ENCODE measurements at places on chromosomes 16 and 17.

GRCh38 chr17:30780343-30780742, 44.1 kb downstream of the CRLF3 start:
- no peak for DNase-seq

DNA sequence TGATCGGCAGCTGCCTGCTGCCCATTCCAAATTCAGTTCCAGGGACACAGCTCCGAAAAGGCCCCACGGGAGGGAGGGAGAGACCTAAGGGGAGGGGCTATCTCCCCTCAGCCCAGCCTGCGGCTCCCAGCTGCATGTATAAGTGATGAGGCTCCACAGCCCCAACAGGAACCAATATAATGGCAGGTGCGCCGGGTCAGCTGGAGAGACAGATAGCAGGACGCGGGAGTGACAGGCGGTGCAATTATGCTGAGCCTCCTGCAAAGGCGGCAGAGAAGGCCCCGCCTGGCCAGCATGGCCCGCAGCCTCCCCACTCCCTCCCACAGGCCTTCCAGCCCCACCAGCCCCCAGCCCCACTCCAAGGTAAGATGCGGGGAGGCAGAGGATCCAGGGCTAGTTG, 8.1 kb upstream of the C1QL1 start:
- DNase-seq: no peak

DNA sequence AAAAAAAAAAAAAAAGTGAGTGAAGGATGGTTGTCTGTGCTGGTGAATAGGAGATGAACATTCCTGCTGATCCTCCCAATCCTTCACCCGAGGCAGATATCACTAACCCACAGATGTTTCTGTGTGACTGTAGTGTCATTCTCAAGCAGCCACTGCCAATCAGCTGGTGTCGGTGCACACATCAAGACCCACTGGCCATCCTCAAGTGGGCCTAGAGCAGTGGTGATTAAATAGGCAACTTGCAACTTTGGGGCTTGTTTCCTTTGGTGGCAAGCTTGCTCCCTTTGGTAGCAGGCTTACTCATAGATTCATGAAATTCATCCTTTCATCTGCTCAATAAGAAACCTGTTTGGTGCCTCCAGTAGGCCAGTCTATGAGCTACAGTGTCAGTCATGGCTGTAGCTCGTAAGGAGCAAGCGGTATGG, 51.1 kb upstream of the LGALS9 start:
- no peak for DNase-seq

DNA sequence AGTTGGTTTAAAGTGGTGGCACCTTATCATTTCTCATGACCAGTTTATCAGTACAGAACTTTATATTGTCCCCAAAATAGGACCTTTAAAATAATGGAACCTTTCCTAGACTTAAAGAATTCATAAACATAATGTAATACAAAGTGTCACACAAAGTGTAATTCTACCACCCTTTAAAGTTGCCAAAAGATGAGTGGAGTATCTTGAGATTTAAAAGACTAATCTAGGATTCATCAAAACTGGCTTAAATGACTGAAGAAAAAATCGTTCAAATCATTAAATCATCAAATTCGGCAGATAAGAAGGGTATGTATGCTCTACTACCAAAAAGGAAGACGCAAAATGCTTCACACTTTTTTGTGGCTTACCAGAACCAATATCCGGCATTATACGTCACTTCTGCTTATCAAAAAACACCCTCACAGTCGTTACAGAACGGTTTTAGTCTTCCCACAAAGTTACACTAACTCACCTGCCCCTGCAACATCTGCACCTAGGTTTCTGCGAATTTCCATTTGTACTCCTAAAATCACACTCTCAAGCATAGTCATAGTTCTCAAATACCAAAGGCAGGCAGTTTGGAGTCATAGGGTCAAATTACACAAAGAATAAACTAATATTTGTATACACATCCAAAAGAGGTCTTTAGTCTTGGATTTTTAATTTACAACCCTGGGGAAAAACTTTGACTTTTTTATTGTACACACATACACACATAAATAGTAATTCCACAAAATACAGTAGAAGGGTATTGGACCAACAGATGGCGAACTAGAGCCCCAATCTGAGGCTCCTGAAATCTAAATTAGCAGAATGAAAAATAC, 1.4 kb upstream of the KANSL1 start:
- DNase-seq: no peak

- no peak for DNase-seq
Observed at GRCh38 chr17:64304551-64304950, 41.5 kb upstream of the TEX2 start.

DNA sequence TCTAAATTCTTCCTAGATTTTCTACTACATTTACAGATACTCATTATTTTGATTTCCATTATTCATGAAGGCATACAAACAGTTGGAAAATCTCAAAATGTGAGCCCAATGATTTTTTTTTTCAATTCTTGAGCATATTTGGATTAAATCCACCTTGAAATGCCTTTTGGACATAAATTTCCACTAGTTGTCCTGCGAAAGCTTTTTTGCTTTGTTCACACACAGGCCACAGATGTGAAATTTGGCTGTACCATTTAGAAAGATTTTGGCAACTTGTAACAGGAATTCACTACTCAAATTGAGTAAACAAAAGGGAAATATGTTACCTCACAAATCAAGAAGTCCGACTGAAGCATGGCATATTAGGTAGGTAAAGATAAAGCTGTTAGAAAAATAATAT, 1631.0 kb downstream of the CDH8 start:
- no peak for DNase-seq

DNA sequence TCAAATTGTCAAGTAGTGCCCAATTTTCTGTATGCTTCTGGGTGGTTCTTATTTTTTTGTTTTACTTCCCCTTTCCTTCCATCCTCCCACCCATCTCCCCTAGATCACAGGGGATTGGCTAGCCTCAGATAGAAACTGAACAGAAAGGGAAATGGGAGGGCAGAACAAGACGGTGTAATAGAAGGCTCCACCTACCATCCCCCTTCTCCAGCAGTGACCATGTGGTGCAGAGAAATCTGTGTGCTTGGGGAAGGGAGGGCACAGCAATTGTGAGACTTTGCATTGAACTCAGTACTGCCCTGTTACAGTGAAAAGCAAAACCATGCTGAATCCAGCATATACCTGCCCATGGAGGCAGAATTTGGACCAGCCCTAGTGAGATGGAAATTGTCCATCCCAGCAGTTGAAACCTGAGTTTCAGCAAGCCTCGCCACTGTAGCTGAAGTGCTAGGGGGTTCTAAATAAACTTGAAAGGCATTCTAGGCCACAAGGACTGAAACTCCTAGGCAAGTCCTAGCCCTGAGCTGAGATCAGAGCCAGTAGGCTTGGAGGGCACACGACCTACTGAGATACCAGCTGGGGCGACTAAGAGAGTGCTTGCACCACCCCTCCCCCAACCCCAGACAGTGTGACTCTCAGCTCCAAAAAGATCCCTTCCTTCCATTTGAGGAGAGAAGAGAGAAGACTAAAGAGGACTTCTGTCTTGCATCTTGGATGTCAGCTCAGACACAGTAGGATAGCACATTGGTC, 5.2 kb downstream of the SLFN11 start:
- peak; percentile 75 for DNase-seq

DNA sequence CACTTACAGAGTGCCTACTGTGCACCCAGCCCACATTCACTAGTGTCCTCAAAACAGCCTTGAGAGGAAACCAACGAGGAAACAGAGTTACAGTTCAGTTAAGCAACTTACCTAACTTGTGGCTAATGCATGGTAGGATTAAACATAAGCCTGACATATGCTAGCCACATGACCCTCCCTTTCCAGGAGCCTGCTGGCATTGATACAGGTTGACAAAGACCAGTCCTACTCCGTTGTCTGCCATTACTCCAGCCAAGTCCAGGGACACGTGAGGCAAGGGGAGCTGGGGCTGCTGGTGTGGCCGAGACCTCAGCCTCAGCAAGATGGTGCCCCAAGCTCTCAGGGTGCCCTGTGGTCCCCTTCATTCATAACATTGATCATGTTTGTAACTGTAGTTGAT, 37.9 kb downstream of the SNX20 start:
- no peak for DNase-seq

DNA sequence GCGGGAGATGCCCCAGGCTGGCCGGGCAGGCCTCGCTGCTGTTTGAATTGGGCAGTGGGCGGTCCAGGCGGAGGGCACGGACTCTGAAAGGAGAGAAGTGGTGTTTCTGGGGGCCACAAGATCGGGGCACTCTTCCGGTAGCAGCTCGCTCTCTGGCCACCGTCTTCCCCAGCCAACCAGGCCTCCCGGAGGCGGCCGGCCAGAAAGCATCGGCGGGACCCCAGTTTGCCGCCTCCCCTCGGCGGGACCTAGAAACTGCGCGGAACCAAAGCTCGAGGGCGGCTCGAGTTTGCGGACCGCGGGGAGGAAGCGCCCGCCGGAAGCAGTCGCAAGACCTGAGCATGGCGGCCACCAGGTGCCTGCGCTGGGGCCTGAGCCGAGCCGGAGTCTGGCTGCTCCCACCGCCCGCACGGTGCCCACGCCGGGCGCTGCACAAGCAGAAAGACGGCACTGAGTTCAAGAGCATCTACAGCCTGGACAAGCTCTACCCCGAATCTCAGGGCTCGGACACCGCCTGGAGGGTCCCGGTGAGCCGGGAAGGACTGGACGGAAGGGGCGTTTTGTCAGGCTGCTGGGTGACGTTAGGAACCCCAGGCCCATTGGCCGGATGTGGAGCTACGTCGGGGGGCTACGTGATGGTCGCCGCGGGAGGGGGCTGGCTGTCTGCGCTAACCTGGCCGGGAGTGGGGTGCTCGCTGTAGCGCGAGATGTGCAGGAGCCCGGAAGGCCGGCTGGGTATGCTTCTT, at the start of gene MRPL58:
TSS of gene MRPL58 (plus strand) at position 325 of the 746 bp plus-strand sequence. CDS start at position 342, 17 bp downstream.
- DNase-seq: peak; percentile 84

GRCh38 chr16:85083051-85083639, 29.1 kb downstream of the CIBAR2 start:
- no peak for DNase-seq

- no peak for DNase-seq
Observed at GRCh38 chr16:81651758-81652718, 127.1 kb upstream of the PLCG2 start.

- DNase-seq: no peak
Observed at GRCh38 chr17:46167826-46168569, 25.2 kb downstream of the KANSL1 start.

- no peak for DNase-seq
Observed at GRCh38 chr16:72635104-72635503, 412.8 kb downstream of the ZFHX3 start.

DNA sequence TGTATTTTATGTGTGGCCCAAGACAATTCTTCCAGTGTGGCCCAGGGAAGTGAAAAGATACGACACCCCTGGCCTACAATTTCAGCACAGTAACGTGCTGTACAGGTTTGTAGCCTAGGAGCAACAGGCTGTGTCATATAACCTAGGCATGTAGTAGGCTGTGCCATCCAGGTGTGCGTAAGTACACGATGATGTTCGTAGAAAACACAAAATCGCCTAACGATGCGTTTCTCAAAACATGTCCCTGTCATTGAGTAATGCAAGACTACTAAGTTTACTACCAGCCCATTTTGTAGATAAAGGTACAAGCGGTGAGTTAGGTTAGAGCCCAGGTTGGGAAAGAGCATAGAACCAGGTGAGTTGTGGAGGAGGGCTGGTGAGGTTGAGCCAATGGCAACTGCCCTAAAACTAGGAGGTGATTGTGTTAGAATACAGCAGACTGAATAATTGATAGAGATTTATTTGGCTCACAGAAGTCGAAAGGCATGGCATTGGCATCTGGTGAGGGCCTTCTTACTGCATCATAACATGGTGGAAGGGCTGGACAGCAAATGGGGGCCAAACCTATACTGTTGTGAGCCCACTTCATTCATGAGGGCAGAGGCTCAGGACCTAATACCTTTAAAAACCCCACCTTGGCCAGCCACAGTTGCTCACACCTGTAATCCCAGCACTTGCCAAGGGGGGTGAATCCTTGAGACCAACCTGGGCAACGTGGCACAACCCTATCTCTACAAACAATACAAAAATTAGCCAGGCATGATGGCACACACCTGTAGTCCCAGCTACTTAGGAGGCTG, 4.2 kb downstream of the EIF1 start:
- no peak for DNase-seq

DNA sequence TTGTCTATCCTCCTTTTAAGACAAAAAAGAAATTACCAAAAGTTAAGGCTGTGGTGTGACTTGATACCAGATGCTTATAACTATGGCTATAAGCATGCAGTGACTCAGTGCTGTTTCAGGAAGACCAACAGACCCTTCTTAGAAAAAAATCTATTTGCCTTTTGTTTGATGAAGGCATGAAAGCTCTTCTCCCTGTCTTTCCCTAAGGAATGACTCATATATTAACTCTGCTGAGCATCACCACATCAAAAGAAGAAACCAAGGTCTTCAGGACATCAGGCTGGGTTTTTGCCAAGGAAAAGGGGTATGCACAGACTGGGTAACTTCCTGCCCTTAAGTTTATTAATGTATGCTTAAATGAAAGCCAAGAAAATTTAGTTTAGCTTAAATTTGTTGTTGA, 47.1 kb downstream of the VMP1 start:
- no peak for DNase-seq

DNA sequence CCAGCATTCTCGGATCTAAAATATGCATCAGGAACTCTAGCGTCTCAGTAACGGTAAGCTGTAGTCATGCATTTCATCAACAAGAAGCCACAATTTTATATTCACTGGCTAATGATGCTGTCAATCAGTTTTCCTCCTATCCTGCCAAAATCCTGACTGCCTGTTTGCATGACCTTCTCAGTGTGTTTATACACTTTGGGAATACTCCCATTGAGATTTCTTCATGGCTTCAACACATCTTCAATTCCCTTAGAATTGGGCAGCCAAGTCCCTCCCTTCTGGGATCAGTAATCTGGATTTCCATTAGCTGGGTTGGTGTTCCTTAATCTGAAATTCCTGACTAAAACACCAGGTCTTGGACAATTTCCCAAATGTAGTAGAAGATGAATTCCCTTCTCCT, 348.9 kb upstream of the DYNLRB2 start:
- no peak for DNase-seq

- no peak for DNase-seq
Observed at GRCh38 chr16:53968896-53969295, 264.9 kb downstream of the FTO start.

- DNase-seq: peak; percentile 93
Observed at GRCh38 chr17:8158267-8159031, 4.3 kb downstream of the VAMP2 start.

- DNase-seq: no peak
Observed at GRCh38 chr16:15775209-15775608, 81.6 kb downstream of the MYH11 start.

DNA sequence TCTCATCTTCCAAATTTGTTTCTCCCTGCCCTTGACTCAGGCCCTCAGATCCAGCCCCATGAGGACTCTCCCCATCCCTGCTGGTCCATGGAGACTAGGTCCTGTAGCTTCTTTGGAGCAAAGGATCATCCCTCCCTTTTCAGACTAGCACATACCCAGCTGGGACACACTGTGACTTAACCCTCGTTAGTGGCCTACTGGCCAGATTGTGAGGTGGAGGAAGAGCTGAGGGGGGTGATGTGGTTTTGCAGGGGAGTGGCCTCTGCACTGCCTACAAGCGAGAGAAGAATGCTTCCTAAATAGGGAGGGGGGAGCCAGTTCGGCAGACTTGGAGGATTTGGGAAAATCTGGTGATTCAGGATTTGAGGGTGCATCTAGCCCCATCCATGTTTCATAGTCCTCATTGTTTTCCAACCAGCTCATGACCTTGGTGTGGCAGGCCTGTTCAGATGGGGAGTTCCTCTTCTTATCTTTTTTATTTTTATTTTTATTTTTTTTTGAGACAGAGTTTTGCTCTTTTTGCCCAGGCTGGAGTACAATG, 47.8 kb upstream of the SLC47A1 start:
- DNase-seq: no peak

- DNase-seq: no peak
Observed at GRCh38 chr17:7393613-7394451, 493 bp downstream of the PLSCR3 start.

All from Ammon's horn (tissue), 1 donor.